ENCODE measurements at places on chromosomes 2 and 18. TPM values are rescaled to one million over a fixed set of nuclear protein-coding genes. Genes with fewer than 3 reads are reported as not detected.

ITGA6 gene
- 49.0 TPM for total RNA-seq

IL37 gene
- not detected for total RNA-seq

RAB17 gene
- total RNA-seq: 3.7 TPM

SLC66A3 gene
- total RNA-seq: 30.4 TPM

MC4R gene
- not detected for total RNA-seq

TUBB8B gene
- not detected for total RNA-seq

DNA sequence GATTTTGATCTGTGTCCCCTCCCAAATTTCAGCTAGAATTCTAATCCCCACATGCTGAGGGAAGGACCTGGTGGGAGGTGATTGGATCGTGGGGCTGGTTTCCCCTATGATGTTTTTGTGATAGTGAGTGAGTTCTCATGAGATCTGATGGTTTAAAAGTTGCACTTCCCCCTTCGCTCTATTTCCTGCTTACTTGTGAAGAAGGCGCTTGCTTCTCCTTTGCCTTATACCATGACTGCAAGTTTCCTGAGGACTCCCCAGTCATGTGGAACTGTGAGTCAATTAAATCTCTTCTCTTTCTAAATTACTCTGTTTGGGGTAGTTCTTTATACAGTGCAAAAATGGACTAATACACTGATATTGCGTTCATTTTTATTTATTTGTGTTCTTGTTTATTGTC lies 636.8 kb upstream of the LINC00305 start:
- no peak overlapping the region for H3K4me3 ChIP-seq
- no peak for DNase-seq
- no peaks in the 10 kb centered on the region for H3K36me3 ChIP-seq
- no peaks in the 10 kb centered on the region for H3K4me1 ChIP-seq
- no peak overlapping the region for H3K27ac ChIP-seq
- no peaks in the 10 kb centered on the region for H3K27me3 ChIP-seq

- no peaks in the 10 kb centered on the region for H3K36me3 ChIP-seq
- H3K4me3 ChIP-seq: no peak overlapping the region
- H3K27me3 ChIP-seq: no peaks in the 10 kb centered on the region
- peak overlapping the region; percentile 97 for H3K27ac ChIP-seq
- peaks cover 28% of the 10 kb centered on the region for H3K4me1 ChIP-seq
Measured at GRCh38 chr2:229160180-229160579, 110.9 kb downstream of the PID1 start.

DNA sequence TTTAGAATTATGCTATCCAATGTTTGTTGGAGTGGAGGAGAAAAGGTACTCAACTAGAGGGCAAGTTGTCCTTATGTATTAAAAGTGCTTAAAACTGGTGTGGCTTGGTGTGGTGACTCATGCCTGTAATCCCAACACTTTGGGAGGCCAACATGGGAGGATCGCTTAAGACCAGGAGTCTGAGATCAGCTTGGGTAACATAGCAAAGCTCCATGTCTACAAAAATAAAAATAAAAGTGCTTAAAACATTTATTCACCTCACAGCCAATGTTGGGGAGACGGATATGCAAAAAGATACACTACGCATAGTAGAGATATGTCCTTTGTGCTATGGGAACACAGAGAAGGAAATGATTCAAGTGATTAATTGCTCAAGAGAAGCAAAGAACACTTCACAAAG lies 19.3 kb upstream of the TNFAIP6 start:
- no peak overlapping the region for H3K27ac ChIP-seq
- no peak overlapping the region for H3K4me3 ChIP-seq
- peaks cover 2% of the 10 kb centered on the region for H3K4me1 ChIP-seq
- no peaks in the 10 kb centered on the region for H3K27me3 ChIP-seq
- H3K36me3 ChIP-seq: no peaks in the 10 kb centered on the region
- no peak for DNase-seq

DNA sequence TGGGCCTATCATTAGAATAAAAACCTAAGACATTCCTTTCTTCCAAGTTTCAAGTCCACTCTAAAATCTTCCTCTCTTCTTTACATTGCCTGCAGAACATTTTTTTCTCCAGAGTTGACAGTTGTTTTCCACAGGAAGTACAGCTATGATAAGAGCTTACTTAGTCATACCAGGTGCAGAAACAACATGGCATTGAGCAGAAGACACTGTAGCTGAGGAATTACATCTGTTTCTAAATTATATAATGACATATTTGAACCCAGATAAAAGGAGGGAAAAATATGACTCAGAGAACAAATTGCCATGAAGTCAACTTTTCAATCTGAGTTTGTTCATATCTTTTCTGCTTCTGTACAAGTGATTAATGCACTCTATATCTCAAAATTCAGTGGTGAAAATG lies 30.2 kb downstream of the CMPK2 start:
- DNase-seq: no peak
- H3K4me3 ChIP-seq: no peak overlapping the region
- H3K36me3 ChIP-seq: no peaks in the 10 kb centered on the region
- H3K27me3 ChIP-seq: no peaks in the 10 kb centered on the region

DNA sequence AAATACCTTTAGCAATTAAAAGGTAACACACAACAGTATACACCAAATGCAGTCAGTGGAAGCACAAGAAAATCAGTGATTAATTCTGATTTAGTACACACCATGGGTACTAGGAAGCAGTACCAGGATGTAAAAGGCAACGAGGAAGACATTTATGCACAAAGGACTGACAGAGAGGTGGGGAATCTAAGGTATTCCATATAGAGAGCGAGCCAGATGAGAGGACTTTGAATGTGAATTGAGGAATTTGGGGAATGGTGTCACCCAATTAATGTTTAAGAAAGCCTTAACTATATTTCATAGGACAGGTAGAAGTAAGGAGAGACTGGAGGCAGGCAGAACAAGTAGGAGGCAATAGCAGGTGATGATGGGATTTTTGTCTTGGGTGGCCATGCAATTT lies 11.7 kb downstream of the CPS1 start:
- no peaks in the 10 kb centered on the region for H3K4me1 ChIP-seq
- no peaks in the 10 kb centered on the region for H3K36me3 ChIP-seq
- no peak for DNase-seq
- H3K27ac ChIP-seq: no peak overlapping the region
- H3K4me3 ChIP-seq: no peak overlapping the region

GRCh38 chr2:48332286-48332685 lies 197.7 kb upstream of the STON1 start:
- no peak overlapping the region for H3K4me3 ChIP-seq
- H3K36me3 ChIP-seq: no peaks in the 10 kb centered on the region
- H3K27ac ChIP-seq: no peak overlapping the region
- no peaks in the 10 kb centered on the region for H3K27me3 ChIP-seq
- no peak for DNase-seq

DNA sequence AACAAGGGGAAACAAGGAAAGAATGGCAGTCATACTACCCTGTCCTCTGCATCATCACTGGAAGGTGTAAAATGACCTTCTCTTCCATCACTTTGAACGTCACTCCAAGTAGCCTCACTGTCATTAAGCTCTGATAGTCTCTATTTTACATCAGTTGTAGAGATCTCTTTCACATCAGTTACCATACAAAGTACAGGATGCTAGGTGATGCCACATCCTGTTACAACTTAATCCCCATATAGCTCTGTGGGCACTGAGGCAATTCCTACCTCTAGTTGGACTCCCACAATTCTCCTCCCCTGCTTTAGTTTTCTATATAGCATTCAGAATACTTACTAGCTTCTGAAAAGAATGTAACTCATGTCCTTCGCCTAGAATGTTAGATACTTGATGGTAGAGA lies 55.1 kb upstream of the TTC27 start:
- H3K4me1 ChIP-seq: no peaks in the 10 kb centered on the region
- no peak overlapping the region for H3K4me3 ChIP-seq
- H3K27me3 ChIP-seq: no peaks in the 10 kb centered on the region
- H3K36me3 ChIP-seq: no peaks in the 10 kb centered on the region
- H3K27ac ChIP-seq: no peak overlapping the region
- no peak for DNase-seq

- no peak overlapping the region for H3K27ac ChIP-seq
- H3K27me3 ChIP-seq: no peaks in the 10 kb centered on the region
Measured at GRCh38 chr2:220103596-220103995, 476.2 kb downstream of the SLC4A3 start.

- no peak overlapping the region for H3K4me3 ChIP-seq
- no peaks in the 10 kb centered on the region for H3K36me3 ChIP-seq
- no peaks in the 10 kb centered on the region for H3K4me1 ChIP-seq
- H3K27ac ChIP-seq: no peak overlapping the region
- no peaks in the 10 kb centered on the region for H3K27me3 ChIP-seq
Measured at GRCh38 chr2:71173096-71173495, 42.7 kb downstream of the MPHOSPH10 start.

All from aorta (tissue), 5 donors.